ENCODE measurements at places on chromosomes 7 and 10. TPM values are rescaled to one million over a fixed set of nuclear protein-coding genes. Genes with fewer than 3 reads are reported as not detected.
A peak's percentile ranks its signal among the peaks of the same experiment; 100 is the strongest.

DNA sequence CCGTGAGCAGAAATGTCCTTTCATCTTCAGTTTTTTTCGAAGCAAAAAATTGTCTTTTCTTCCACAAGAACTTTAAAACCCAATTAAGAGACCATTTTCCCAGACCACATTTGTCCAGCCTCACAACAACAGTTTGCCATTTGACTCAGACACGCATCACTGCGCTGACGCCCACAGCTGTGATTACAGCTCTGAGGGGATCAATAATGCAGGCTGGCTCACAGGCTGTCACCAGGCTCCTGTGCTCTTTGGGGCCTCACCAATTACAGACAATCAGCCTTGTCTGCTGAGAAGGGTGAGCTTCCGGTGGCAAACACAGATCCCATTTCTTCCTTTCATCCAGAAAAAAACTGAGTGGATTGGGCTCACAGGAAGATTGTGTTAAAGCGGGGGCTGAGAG is 33.3 kb downstream of the DDC start:
- DNase-seq: no peak

DNA sequence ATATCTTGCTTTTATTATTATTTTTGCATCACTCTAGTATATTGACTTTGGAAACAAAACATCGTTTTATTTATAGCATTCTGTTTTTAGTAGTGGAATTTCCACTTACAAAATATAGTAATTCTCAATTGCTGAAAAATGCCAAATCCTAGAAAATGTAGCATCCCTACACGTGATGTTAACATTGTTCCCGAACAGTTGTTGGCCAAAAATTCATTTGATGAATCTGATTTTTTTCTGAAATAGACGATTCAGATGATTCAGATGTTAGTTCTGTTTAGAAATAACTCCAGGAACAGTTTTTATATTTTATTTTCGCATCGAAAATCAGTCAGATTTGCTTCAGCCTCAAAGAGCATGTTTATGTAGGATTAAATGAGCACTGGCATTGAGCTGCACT is 122.4 kb downstream of the GFRA1 start:
- DNase-seq: no peak

DNA sequence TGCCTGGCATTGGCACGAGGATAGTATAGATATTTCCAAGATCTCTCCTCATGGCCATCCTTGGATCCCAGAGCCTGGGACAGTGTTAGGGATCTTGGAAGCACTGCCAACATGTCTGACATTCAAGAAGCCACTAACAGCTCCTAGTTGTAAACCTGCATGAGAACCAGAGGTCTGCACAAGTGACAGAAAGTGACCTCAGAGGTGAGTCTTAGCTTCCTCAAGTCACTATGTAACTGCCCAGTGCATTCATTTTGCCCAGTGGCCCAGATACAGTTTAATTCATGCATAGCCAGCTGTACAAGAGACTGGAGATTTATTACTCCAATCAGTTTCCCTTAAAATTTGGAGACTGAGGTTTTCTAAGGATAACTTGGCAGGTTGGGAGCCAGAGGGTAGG is 16.7 kb downstream of the SUGCT start:
- no peak for DNase-seq

Gene VSTM4
- 1.0 TPM for total RNA-seq

Gene PLAC9
- 0.79 TPM for total RNA-seq

Gene SDK1
- 0.42 TPM for total RNA-seq

GRCh38 chr7:54796853-54797252 is 37.8 kb upstream of the SEC61G start:
- DNase-seq: no peak

DNA sequence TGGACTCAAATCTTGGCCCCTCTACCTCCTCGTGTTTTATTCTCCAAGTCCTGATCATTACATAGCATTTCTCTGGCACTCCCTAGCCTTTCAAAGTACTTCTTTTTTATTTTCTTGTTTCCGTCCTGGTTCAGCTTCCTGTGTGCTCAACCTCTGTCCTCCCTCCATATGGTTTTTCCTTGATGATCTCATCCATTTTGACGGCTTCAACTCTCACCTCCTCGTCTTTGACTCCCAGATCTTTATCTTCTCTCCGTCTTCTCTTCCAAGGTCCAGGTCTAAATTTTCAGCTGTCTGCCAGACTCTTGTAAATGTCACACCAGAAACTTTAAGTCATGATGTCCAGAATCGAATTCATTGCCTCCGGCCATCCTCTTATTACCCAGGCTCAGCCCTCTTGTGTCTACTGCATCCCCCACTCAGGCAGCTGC is 23.3 kb upstream of the GFRA1 start:
- no peak for DNase-seq

DNA sequence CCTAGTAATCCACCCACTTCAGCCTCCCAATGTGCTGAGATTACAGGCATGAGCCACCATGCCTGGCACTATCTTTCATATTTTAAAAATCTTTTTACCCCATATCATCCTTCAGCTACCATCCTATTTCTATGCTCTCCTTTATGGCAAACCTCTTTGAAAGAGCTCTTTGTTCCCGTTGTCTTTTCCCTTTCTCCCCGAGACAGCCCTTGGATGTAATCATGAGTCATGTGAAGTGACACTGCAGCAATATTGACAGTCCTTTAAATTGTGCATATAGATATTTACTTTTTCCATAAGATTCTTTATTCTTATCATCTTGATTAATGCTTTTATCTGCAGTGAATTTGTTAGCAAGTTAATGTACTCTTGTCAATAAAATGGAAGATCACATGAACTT is 286.6 kb downstream of the ANKRD7 start:
- DNase-seq: no peak

DNA sequence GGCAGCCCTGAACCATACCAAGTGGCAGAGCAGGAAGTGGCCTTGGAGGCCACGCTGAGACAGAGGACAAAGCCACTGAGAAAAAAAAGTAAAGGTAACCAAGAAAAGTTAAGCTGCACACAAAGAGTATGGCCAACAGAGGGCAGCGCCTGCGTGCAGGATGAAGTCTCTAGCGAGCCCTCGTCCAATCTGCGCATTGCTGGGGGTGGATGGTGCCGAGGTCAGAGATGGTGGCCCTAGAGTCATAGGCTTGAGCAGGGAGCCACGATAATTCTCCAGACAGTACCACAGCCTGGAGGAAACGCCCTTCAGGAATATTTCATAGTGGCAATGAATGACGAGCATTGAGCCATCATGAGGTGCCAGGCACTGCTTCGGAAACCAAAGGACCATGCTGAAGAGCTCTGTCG is 9.7 kb downstream of the ATP6V0E2 start:
- peak; percentile 54 for DNase-seq

Gene ABHD11
- total RNA-seq: 5.9 TPM

Gene AOAH
- total RNA-seq: 26.7 TPM

GRCh38 chr10:13809427-13809826 is 222.7 kb downstream of the PRPF18 start:
- DNase-seq: no peak

GRCh38 chr10:22367471-22367870 is 22.2 kb downstream of the SPAG6 start:
- no peak for DNase-seq

GRCh38 chr10:96288151-96288621 is 16.0 kb upstream of the DNTT start:
- DNase-seq: no peak

DNA sequence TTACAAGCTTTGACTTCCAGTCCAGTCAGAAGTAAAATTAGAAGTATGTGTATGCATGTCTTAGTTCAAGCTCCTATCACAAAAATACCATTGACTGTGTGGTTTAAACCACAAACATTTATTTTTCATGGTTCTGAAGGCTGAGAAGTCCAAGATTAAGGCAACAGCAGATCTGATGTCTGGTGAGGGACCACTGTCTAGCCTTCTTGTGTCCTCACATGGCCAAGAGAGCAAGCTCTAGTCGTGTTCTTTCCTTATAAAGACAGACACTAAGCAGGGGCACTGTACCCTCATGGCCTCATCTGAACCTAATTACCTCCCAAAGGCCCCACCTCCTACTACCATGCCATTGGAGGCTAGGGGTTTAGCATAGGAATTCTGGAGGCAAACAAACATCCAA is 41.3 kb upstream of the ARL4A start:
- DNase-seq: no peak

DNA sequence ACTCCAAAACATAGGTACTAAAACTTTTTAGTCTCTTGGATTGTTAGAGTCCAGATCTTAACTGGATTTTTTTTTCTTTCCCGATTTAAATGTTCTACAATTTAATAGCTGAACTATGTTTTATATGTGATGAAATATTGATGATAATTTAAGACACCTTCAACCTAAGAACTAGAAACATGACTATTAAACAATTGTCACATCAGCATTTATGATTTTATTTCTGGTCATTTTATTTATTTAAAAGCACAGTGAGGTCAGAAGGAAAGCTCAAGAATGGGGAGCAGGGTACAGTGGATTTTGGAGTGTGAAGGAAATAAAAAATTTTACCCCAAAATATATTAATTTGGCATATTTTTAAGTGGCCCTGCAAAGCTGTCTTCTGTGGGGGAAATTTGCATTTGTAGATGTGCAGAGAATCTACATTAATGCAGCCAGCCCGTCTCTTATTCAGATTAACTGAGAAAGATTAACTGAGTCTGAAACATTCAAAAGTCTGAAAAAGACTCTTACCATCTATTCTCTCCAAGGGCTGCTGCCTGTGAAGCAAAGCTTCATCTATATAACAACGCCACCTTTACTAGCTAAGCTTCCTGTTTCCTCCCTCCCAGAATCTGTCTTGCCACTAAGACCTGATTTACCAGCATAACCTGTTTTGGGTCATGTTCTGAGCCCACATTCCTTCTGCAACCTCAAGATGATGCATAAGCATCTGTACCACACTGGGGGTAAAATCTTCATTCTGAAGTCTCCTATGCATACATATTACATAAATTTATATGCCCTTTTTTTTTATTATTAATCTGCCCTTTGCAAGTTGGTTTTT is 86.4 kb downstream of the TMEM106B start:
- DNase-seq: no peak

DNA sequence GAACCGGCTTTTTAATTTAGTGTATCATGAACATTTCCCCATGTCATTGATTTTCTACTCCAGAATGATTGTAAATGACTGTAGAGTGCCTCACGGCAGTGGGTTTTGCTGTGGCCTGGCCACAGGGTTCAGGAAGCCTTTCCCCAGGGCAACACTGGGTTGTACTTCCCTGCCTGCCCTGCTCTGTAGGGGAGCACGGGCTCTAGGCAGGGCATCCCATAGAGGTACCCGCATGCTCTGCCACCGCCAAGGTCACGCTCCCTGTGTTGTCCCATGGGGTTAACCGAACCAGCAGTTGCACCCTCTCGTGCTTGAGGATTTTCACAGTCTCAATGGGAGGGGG is 63.8 kb downstream of the BPGM start:
- no peak for DNase-seq

DNA sequence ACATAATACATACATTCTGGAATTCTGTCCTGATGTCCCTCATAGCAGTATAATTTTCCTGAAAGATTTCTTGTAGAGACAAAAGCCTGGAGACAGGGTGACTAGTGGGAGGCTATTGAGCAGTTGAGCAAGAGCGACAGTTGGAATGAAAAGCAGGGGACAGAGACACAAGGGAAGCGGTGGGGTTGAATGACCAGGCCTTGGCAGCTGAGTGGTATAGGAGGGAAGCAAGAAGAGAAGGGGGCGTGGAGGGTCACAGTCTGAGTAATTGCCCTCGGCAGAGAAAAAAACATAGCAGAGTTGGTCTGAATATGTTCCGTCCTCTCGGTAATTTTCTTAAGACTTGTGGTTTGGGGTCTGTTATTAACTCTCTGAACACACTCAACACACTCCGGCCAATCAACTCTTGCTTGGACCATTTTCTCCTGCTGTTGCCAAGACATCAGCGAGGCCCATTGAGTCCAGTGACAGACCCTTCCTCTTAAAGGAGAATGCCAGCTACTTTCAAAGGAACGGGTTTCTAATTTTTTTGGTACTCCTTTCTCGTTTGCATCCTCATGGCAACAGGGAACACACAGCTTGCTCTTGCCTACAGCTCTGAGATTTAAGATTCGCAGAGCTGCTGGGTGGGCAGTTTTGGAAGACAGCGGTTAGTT is 5.3 kb upstream of the ACTR3B start:
- no peak for DNase-seq

GRCh38 chr10:104824380-104825006 is 183.4 kb downstream of the SORCS3 start:
- peak; percentile 35 for DNase-seq

- no peak for DNase-seq
These were observed 30.3 kb downstream of the BCAP29 start for GRCh38 chr7:107610323-107610722.

DNA sequence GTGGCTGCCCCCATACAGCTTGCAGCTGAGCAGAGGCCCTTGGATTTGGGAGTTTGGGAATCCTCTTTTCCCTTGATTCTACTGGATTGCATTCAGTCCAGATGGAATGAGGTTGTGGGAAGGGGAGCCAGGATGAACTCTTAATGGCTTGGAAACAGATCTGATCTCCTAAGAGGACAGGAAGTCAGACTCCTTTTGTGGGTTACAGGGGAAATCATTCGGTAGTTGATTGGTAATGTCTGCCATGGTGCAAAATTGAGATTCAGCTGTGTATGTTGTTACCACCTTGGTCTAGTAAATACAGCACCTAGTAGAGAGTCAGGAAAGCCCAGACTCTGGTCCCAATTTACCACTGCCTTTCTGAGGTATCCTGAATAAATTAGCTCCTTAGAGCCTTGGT is 144.2 kb upstream of the TNRC18 start:
- DNase-seq: no peak

Gene ITPRID1
- not detected for total RNA-seq

DNA sequence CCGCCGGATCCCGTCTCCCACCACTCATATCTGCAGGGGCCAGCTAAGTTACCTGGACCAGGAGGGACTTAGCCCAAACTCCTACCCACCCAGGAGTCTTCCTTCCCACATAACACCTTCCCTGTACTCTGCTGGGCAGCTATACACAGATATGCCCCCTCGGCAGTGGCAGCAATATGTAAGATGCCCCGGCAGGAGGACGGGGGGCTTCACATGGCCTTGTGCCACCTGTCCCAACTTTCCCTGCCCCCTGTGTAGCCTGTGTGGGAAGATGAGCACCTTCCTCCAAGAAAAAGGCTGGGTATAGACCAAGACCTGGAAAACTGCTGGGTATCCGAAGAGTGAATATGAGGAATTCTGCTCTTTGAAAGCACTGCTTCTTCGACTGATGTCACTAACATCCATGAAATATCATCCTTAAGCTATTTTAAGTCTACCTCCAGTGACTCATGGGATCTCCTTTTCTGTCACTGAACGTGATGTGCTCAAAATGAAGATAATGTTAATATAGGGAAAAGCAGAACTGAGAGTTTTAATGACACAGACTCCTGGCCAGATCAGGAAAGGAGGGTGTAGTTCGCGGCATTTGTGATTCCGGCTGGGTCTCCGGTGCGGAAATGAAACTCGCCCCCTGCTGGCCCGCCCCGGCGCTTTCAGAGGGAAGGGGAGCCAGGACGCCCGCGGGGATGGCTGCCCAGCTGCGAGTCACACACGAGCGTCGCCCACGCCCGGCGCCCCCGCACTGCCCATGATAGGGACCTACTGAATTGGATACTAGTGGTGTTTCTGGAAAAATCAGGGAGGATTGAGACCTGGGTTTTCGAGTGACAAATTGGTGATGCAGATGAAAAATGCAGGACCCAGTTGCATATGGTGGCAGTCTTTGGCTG is 256.9 kb upstream of the NFE2L3 start:
- DNase-seq: peak; percentile 73

- DNase-seq: peak; percentile 99
These were observed at the start of gene CCSER2 for GRCh38 chr10:84328418-84329195. Gene CCSER2 (plus strand): TSS chr10:84328589. CDS start chr10:84371053, 42,464 bp downstream.

Gene IL15RA
- 6.6 TPM for total RNA-seq

Gene GPNMB
- total RNA-seq: 4.8 TPM

All from liver (tissue), 10 donors.